Bronchial epithelial cell (primary cell): ENCODE measurements at places on chromosomes 11 and 22.

- no peak for DNase-seq
Observed at GRCh38 chr22:38704654-38705234, 1.0 kb upstream of the GTPBP1 start.

GRCh38 chr11:119729581-119729927 is 554 bp upstream of the NECTIN1 start:
- DNase-seq = no peak

DNA sequence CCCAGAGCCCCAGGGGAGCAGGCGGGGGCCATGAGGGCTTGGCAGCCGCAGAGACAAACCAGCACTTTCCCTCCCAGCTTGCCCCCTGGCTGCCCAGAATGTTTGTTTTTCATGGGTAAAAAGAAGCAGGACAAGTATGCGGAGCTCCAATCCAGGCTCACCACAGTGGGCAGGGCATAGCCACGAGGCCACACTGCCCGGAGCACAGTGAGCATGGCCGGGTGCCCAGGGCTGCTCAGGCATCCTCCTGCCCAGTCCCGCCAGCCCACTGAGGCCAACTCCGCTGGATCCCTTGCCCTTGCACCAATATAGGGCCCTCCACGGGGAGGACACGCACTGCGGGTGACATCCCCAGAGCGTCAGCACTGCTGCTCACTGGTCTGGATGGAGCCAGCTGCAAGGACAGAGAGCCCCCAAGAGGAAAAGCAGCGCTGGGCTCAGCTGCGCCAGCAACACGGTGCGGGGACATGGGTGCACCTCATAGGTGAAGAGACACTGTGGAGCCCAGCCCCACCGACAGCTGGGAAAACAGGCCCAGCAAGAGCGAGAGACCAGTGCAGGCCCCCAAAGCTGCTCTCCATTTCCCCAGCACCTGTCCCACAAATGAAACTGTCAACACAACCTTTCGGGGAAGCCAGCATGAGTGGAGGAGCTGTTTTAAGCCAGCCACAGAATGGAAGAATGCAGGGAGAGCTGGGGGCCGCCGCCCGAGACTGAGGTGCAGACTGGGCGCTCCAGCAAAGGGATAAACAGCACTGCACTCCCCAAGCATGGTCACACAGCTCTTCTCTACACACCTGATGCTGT is 24.8 kb downstream of the ARVCF start:
- DNase-seq = no peak

DNA sequence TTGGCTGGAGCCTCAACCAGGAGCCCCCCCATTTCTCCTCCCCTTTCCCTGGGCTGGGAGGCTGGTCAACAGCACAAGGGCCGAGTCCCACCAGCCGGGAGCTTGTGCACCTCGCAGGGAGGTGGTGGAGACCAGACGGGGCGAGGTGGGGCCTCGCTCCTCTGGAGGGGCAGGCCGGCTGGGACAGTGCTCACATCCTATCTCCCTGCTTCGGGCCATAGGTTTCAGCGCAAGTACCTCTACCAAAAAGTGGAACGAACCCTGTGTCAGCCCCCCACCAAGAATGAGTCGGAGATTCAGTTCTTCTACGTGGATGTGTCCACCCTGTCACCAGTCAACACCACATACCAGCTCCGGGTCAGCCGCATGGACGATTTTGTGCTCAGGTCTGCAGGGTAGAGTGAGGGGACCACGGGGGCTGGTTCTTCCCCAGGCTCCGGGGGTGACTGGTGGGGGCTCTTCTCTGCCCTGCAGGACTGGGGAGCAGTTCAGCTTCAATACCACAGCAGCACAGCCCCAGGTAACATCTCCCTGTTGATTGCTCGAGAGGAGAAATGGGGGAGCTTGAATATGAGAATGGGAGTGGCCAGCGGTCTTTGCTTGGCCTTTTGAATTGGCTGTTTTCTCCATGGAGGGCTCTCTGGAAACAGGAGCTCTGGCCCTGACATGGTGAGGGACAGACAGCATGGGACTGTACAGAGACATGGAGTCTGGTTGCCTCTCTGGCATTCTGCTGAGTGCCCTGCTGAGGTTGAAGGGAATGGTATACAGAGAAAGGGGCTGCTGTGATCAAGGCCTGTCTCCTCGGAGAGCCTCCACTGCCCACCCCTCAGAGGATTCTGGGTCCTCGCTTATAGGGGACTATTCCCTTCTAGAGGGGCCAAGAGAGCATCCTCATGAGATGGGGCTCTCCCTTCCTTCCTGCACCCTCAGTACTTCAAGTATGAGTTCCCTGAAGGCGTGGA is 3.3 kb downstream of the SIDT2 start:
- DNase-seq = no peak

GRCh38 chr22:46129390-46130041 is 20.8 kb upstream of the PPARA start:
- DNase-seq = no peak

- no peak for DNase-seq
Observed at GRCh38 chr11:118067006-118067405, 9.9 kb upstream of the TMPRSS4 start.

GRCh38 chr11:2587976-2588748 is 111.6 kb downstream of the KCNQ1OT1 start:
- no peak for DNase-seq
